ENCODE measurements at places on chromosomes 1 and 21.

- DNase-seq, result no peak
Observed at GRCh38 chr21:36776981-36777617, 78.2 kb downstream of the SIM2 start.

GRCh38 chr1:186492531-186493291 lies 31.8 kb upstream of the PDC start:
- no peak for DNase-seq

GRCh38 chr1:111366256-111366655 lies 61.3 kb downstream of the OVGP1 start:
- DNase-seq, result no peak

DNA sequence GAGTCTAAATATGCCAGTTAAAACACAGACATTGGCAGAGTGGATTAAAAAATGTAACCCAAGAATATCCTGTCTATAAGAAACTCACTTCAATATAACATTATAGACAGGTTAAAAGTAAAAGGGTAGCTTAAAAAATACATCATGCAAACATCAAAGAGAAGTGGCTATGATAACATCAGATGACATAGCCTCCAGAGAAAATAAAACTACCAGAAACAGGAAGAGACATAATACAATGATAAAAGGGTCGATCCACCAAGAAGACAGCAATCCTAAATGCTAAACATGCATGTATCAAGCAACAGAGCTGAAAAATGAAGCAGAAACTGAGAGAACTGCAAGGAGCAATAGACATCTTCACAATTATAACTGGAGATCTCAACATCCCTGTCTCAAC lies 190.2 kb upstream of the NR5A2 start:
- DNase-seq, result no peak

DNA sequence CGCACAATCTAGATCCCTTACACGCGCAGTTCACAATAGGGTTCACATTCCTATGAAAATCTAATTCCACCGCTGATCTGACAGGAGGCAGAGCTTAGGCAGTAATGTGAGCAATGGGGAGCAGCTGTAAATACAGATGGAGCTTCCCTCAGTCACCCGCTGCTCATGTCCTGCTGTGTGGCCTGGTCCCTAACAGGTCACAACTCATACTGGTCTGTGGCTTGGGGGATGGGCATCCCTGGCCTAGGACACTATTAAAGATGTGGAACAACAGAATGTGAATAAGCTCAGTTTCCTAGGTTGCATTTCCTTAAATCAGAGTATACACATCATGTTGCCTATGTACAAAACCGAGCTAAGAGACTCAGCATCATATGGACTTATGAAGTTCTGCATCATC lies 16.2 kb downstream of the IFI44 start:
- DNase-seq, result no peak

GRCh38 chr1:23673086-23673813 lies 18.4 kb upstream of the RPL11 start:
- peak; percentile 52 for DNase-seq

DNA sequence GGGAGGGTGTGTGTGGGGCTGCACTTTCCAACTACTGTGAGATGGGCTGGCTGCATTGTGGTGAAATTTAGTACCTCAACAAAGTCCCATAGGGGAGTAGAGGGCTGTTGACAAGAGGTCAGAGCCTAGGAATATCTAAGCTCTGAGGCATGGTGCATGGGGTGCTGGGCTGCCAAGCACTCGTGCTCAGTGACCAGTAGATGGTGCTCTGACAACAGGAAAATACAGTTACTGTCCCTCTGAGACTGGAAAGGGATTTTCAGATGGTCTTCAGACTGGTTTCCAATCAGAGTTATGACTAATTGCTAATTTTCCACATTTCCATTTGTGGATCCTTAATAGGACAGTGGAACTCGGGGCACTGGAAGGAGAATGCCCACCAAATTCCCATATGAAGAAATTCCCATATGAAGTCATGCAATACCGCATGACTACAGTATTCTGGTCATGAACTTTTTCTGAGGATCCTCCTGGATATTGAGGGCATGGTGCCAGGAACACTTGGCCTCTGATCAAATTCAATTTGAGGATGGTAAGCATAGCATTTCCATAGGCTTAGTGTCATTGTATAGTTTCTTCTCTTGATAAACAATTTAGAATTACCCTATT lies 4.1 kb upstream of the CACNA1E start:
- peak; percentile 73 for DNase-seq

DNA sequence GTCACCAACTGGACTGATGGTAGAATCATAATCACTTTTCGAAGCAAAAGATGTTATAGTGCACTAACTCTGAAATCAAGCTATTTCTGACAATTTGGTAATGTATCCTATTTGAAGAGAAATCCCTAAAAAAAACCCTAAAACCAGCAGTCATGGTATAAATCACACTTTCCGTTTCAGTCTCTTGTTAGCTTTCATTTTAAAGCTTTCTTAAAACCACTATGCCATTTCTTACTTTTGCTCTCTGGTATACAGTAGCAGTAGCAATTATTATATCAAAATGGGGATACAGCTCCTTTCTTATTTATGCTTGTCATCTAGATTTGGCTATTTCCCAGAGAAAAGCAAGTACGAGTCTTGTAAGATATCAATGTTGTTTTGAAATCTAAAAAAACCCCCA lies 323.3 kb downstream of the KCTD3 start:
- DNase-seq, result no peak

DNA sequence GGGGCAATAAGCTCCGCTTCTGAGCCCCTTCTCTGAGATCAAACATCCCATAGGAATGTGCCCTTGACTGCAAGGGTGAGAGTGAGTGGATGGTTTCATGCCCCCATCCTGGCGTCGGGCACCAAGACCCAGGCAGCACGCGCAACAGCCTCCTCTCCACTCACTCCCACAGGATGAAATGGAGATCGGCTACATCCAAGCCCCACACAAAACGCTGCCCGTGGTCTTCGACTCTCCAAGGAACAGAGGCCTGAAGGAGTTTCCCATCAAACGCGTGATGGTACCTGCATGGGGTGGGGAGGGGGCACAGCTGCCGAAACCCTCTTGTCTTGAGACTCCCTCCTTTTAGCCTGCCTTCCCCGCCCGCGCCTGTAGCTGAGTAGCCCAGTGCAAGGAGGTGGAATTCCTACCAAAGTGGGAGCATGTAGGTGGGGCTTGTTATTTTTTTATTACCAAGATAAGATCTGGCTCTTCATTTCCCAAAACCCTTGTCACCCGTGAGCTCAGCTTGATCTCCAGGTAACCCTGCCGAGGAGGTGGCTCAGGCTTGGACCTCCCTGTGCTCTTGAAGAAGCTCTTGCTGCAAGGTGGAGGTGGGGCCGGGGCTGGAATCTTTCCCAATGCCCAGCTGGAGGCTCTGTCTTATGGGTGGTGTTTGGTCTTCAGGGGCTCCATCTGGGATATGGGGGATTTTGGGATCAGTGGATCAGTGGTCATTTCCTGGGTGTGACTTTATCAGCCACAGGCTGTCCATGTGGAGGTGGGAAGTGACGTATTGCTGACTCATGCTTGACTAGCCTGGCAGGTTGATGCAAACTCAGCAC lies 24.0 kb upstream of the PADI6 start:
- DNase-seq, result no peak

All from HuH-7.5 (cell line).